ENCODE measurements at places on chromosomes 13 and 19. TPM values are rescaled to one million over a fixed set of nuclear protein-coding genes. Genes with fewer than 3 reads are reported as not detected.

GRCh38 chr19:11338121-11338520 lies 1.3 kb downstream of the RAB3D start:
- no peak for DNase-seq

DNA sequence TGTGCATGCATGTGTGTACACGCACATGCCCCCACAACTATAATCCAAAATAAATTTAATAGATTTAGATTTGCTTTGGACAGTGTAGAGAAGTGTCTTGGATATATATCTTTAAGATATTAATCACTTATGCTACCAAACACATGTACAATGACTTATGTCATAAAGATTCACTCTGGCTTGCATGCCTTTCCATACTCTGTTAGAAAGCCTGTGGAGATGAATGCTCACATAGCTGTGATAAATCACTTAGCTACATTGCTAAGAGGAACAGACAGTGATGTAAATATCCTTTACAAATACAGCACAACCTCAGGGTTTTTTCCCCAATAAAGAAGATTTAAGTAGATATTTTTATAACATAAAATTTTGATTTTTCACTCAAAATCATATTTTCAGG lies 2484.8 kb upstream of the PCDH20 start:
- DNase-seq, result no peak

Gene GFY
- 0.16 TPM for polyA plus RNA-seq

Gene CGB3
- not detected for polyA plus RNA-seq
